Inflammatory macrophage treated with lipopolysaccharide for 1 hour (primary cell): ENCODE measurements at places on chromosomes 5 and 9.

DNA sequence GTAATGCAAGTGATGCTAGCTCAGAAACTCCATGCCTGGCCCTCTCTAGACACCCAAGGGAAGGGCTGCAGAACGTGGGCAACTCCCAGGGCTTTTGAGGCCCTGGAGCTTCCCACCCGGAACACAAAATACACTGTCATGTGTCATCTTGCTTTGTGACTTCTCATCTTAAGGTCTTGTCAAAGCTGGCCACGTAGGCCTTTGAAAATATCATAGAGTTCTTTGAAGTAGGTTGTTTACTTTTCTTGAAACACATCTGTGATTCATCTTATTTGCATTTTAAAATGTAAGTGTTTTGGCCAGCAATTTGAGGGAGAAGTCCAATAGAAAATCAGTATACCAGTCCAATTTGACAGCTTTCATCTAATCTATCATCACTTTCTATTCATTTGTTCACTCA lies 40.2 kb upstream of the PALM2AKAP2 start:
- DNase-seq = no peak

GRCh38 chr9:89422151-89422975 lies 75.5 kb downstream of the SEMA4D start:
- DNase-seq = peak; percentile 97

- no peak for DNase-seq
Measured at GRCh38 chr5:41940641-41941040, 15.6 kb downstream of the FBXO4 start.

DNA sequence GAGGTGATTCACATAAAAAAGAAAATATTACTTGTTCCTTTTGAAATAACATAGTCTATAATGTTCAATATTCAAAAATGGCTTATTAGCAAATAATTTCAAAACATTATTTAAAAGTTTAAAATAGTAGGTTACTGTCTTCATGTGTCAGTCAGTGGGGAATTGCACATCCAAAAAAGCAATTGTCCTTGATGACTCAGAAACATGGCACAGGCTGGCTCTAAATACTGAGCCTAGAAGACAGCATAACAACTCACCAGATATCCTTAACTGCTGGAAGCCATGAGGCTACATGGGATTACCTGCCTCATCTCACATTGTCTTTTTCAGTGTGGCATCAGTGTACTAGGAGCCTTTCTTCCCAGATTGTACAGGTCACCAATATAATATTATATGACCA lies 439.5 kb upstream of the RGMB start:
- DNase-seq = no peak

- no peak for DNase-seq
Measured at GRCh38 chr9:90974643-90975245, 173.1 kb downstream of the SYK start.

- DNase-seq = no peak
Measured at GRCh38 chr9:121021301-121021700, 28.8 kb downstream of the C5 start.

- no peak for DNase-seq
Measured at GRCh38 chr9:109113254-109113653, 6.5 kb downstream of the TMEM245 start.

GRCh38 chr5:168877132-168877892 lies 298.1 kb upstream of the PANK3 start:
- DNase-seq = no peak

DNA sequence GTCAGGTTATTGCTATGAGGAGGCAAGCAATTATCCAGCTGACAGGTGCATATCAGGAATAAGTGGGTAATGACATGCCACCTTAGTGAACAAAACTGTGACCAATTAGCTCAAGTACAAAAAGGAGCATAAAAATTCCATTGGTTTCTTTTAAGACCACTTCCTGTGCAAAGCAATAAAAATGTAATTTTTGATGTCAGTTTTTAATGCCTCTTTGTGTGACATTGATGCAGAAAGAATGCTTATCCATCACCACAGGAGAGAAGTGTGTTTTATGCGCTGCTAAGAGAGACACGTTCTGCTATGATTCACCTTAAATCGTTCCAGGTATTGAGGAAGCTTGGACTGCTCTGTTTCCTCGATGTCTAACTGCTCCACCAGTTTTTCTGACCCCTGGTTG lies 96.7 kb downstream of the MRPS27 start:
- no peak for DNase-seq

DNA sequence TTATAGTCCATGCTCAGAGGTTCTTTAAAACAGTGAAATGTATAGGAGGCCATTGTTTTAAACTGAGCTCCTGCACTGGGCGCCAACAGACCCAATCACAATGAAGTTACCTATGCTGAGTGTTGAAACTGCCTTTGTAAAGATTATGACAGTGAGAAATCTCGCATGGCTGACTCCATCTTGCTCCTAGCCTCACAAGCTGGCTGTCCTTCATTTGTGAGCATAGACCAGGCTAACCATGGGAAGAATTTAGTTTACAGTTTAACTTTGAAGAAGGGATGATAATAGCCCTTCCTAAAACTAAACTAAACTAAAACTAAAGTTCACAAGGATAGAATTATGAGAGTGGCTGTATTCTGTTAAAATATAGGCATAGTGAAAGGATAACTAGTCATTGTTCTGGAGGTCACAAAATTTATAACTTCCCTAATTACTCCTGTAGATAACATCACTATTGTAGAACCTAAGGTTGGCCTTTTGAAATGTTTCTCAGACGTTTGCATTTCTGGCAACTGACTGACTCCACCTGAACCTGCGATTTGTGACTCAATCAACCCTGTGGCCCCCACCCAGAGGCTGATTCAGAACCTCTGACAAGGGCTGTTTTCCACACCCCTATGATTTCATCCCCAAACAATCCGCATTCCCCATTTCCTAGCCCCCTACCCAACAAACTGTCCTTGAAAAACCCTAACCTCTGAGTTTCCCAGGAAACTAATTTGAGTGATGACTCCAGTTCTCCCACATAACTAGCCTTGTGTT lies 59.1 kb downstream of the HMHB1 start:
- DNase-seq = no peak

GRCh38 chr5:143716881-143717280 lies 95.1 kb upstream of the HMHB1 start:
- no peak for DNase-seq

GRCh38 chr9:1256178-1256577 lies 206.0 kb downstream of the DMRT2 start:
- no peak for DNase-seq

DNA sequence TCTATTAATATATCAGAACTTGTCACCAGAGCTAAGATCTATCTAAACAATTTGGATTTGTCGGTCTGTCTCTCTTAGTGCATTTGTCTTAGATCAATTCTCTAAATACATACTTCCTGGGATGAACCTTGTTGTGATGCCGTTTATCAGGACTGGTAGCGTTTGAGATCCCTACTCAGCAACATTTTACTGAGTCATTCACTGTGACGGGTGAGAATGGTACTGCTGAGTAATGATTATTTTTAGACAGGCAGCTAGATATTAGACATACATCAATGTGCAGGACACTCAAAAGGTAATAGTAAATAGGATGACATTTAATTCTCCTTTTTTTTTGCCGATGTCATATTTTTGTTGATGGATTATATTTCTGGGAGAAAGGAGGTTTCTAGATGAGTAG lies 209.0 kb downstream of the CSNK1G3 start:
- no peak for DNase-seq

- DNase-seq = no peak
Measured at GRCh38 chr5:5470933-5471332, 48.5 kb downstream of the ICE1 start.

- DNase-seq = no peak
Measured at GRCh38 chr9:1231998-1232919, 182.1 kb downstream of the DMRT2 start.

GRCh38 chr5:14986413-14986812 lies 114.8 kb upstream of the ANKH start:
- no peak for DNase-seq

GRCh38 chr5:122702524-122702875 lies 72.4 kb upstream of the SNX2 start:
- DNase-seq = no peak

GRCh38 chr5:134714541-134714940 lies 23.8 kb upstream of the CAMLG start:
- DNase-seq = no peak

DNA sequence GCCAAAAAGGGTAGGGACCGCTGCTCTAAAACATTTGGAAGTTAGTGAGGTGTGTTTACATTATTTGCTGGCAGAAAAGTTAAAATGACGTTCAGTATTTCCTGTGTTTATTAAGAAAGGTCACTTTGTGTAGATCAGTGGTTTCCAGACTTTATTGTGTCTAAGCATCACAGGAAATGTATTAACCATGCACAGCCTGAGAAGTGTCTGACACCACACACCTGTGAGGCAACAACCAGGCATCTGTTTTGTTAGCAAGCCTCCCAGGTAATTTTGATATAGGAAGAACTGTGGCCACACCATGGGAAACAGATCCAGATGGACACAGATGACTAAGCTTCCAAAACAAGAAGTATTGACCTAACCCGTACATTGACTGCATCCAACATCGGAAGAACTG lies 12.0 kb downstream of the TTC1 start:
- no peak for DNase-seq

DNA sequence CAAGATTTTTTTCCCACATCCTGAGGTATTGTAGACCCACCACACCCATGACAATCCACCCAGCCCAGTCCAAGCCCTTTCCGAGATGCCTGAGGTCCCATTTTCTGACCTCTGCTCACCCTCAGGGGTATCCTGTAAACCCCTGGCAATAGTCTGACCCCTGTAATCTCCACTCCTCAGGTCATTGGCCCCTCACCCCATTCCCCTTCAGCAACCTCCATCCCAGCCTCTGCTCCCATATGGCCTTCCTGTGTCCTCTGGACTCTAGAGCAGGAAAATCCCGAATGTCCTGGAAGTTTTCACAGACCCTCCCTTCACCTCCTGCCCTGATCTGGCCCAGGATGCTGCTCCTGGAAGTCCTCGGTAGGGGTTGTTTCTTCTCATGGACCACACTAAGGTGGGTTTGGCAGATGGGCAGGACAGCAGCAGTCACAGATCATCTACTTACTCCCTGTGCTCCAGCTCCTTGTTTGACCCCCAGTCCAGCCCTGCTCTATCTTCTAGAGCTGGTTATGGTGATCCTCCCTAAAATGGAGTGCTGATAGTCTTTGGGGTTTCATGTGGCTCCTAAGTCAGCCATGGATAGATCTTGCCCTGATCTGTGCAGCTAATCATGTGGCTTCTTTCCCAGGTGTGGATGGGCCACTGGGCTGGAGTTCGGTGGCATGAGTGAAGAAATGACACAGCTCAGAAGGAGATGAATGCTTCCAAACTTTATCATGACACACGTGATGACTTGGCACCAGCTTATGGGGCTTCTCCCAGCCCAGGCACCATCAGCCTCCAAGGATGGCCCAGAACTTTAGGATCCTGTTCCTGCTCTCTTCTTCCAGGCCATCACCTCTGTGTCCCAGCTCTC lies 12.0 kb upstream of the ACSL6 start:
- no peak for DNase-seq

DNA sequence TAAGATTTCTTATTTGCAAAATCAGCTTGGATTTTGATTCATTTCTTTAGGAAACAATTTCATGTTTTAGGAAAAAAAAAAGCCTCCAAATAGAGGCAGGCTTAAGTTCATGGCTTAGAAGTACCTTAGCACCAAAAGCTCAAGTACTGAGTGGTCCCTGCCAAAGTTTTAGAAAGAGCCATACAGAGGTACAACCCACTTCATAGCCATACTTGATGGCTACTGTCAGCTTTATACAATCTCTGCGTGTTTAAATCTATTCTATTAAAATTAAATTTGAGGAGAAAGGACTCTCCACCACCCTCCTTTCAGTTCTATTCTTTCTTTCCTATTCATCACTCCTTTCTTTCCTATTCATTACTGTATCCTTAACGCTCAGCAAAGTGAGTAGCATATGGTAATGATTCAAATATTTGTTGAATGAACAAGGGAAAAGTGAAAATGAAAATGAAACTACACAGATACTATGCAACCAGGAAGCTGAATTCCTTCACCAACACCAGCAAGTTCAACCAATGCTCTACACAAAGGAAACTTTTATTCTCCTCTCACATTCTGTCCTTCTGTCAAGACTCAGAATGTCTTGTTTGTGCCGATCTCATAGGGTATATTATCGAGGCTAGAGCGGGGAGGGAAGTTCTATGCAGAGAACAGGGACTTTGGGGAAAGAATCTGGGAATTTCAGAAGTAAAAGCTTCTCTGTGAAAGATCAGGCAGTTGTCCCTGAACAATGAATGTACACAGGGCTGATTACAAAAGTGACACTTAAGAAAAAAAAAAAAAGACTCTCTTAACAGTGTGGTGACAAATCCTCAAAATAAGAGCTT lies 138.6 kb upstream of the SPEF2 start:
- peak; percentile 59 for DNase-seq

DNA sequence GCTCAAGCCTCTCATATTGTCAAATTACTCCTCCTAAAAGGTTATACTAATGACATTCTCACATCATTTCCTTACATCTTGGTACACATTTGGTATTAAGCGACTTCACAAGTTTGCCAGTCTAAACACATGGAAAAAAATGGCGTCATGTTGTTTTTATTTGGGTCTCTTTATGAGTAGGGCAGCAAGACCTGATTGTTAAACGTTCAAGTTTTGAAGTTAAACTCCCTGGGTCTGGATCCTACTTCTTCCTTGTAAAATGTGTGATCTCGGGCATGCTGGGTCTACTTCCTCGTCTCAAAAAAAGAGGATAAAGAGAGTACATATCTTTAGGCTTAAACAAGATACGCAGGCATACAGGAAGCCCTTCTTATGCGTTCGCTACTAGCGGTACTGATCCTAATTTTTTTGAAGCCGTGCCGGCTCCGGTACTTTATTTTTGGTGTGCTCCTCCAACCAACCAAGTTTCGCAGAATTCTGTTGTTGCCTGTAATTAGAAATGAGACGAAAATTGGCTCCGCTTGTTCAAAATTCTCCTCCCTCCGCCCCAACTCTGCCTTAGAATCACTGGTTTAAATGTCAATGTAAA lies 596 bp upstream of the CDC37L1 start:
- DNase-seq = peak; percentile 36

- no peak for DNase-seq
Measured at GRCh38 chr5:119179857-119180641, 109.2 kb downstream of the DMXL1 start.

DNA sequence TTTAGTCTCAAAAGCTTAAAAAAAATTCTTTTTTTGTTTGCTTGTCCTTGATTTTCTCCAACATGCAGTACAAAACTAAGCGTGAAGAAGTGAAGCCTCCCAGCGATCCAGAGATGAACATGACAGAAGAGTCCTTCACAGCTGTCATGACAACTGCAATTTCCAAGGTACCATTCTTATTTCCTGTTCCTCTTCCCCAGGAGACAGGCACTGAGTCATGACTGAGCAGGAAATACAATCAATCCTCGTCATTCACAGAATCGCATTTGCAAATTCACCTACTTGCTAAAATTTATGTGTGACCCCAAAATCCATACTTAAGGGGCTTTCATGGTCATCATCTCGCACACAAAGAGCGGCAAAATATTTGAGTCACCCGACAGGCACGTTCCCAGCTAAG lies 77.3 kb downstream of the SLC1A1 start:
- no peak for DNase-seq

- DNase-seq = no peak
Measured at GRCh38 chr9:105333076-105333475, 88.6 kb downstream of the SLC44A1 start.

GRCh38 chr9:18684593-18685317 lies 210.8 kb downstream of the ADAMTSL1 start:
- DNase-seq = no peak
